ENCODE measurements at places on chromosomes 7 and 10. TPM values are rescaled to one million over a fixed set of nuclear protein-coding genes. Genes with fewer than 3 reads are reported as not detected.
A peak's percentile ranks its signal among the peaks of the same experiment; 100 is the strongest.

DNA sequence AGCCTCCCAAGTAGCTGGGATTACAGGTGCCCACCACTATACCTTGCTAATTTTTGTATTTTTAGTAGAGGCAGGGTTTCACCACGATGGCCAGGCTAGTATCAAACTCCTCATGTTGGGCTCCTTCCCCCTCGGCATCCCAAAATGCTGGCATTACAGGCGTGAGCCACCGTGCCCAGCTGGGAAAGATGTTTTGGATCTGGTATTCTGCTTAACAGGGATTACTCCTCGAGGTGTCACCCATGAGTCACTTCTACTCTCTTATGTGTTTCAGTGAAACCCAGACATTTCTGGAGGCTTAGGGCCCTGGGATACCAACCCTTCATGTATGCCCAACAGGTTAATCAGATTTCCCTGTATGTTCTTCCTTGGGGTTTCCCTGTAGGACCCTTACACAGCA lies 11.8 kb upstream of the OPN4 start:
- peaks cover 23% of the 10 kb centered on the region for H3K4me1 ChIP-seq
- peaks cover 4% of the 10 kb centered on the region for H3K27me3 ChIP-seq
- H3K27ac ChIP-seq: no peak overlapping the region
- H3K4me3 ChIP-seq: no peak overlapping the region
- no peaks in the 10 kb centered on the region for H3K36me3 ChIP-seq
- no peak for DNase-seq

DNA sequence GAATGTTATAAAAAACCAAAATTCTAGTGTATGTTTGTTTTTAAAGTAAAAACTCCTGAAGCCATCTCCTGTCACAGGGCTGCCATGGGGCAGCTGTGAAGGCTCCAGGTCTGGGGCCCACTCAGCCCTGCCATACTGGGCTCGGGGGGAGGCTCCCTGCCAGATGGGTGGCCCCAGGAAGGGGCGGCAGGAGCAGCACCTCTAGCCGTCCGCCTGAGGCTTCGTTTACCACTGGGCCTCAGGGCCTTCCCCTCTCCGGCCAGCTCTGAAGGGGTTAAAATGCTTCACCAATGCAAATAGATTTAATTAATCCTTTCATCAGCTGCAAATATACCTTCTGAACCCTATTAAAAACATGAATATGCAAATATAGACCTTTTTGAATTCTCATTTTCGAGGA lies 139.0 kb downstream of the ELFN1 start:
- H3K27me3 ChIP-seq: peaks cover 12% of the 10 kb centered on the region
- H3K4me1 ChIP-seq: peaks cover 17% of the 10 kb centered on the region
- H3K27ac ChIP-seq: no peak overlapping the region
- no peak overlapping the region for H3K4me3 ChIP-seq
- DNase-seq: no peak

DNA sequence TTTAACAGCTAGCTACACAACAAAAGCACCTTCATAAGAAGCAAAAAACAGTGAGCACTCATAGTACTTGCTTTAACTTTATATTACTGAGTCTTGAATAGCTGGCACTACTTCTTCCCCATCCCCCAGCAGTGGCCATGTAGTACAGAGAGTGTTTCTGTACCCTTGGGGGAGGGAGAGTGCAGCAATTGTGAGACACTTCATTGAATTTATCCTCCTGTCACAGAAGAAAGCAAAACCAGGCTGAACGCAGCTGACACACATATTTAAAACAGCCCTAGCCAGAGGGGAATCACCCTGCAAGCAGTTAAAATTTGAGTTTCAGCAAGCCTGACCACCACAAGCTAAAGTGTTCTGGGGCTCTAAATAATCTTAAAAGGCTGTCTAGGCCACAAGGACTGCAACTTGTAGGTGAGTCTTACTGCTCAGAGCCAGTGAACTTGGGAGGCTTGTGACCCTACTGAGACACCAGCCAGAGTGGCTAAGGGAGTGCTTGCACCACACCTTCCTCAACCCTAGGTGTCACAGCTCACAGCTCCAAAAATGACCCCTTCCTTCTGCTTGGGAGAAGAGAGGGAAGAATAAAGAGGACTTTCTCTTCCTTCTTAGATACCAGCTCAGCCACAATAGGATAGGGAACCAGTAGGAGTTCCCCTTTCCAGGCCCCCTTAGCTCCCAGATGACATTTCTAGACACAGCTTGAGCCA lies 97.7 kb upstream of the MEOX2 start:
- H3K4me3 ChIP-seq: no peak overlapping the region
- H3K36me3 ChIP-seq: no peaks in the 10 kb centered on the region
- no peak overlapping the region for H3K27ac ChIP-seq
- H3K27me3 ChIP-seq: no peaks in the 10 kb centered on the region
- H3K4me1 ChIP-seq: peaks cover 22% of the 10 kb centered on the region

- H3K4me1 ChIP-seq: no peaks in the 10 kb centered on the region
- no peak overlapping the region for H3K27ac ChIP-seq
- no peaks in the 10 kb centered on the region for H3K27me3 ChIP-seq
- no peak overlapping the region for H3K4me3 ChIP-seq
- no peak for DNase-seq
These were observed 438.8 kb downstream of the HTR7 start for GRCh38 chr10:90418869-90419652.

DNA sequence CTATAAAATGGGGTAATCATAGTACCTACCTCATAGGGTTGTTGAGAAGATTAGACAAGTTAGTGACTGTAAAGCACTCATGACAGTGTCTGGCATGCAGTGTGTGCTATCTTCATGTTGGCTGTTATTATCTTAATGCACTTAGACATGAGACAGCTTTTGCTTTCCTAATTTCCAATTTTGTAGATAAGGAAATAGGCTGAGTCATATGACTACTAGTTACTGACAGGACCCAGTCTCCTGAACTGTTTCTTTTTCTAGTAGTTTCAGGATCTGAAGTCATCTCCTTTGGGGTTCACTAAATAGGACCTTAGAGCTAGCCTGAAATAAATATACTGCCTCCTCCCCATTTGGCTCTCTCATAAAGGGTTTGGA lies 74.2 kb downstream of the SNX10 start:
- H3K36me3 ChIP-seq: no peaks in the 10 kb centered on the region
- H3K27me3 ChIP-seq: peaks cover 71% of the 10 kb centered on the region
- no peak overlapping the region for H3K4me3 ChIP-seq
- H3K4me1 ChIP-seq: no peaks in the 10 kb centered on the region
- no peak for DNase-seq

GRCh38 chr10:17353568-17354300 lies 100.7 kb downstream of the ST8SIA6 start:
- no peaks in the 10 kb centered on the region for H3K36me3 ChIP-seq
- H3K4me3 ChIP-seq: no peak overlapping the region
- DNase-seq: no peak
- peaks cover 11% of the 10 kb centered on the region for H3K4me1 ChIP-seq

DNA sequence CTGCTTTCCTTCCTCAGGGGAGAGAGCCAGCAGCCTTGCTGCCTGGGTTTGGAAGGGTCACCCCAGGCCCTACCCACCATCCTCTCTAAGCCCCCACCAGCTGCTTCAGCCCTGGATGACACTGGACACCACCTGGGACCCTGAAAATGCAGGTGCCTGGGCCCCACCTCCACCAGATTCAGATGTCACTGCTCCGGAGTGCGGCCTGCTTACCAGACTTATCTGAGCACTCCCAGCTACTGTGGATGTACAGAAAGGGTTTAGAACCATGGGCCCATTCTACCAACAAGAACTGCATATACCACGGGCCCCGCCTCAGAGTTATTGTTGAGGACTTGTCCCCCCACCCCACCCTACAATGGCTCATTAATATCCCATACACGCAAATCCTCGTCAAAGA lies 172.3 kb downstream of the PTPRN2 start:
- no peak overlapping the region for H3K27ac ChIP-seq
- peaks cover 47% of the 10 kb centered on the region for H3K27me3 ChIP-seq
- no peaks in the 10 kb centered on the region for H3K4me1 ChIP-seq
- no peaks in the 10 kb centered on the region for H3K36me3 ChIP-seq

GRCh38 chr7:130222-130572 lies 62.2 kb upstream of the FAM20C start:
- H3K4me1 ChIP-seq: peaks cover 31% of the 10 kb centered on the region
- H3K27ac ChIP-seq: peak overlapping the region; percentile 73

- no peak overlapping the region for H3K4me3 ChIP-seq
- H3K27ac ChIP-seq: no peak overlapping the region
- peaks cover 31% of the 10 kb centered on the region for H3K27me3 ChIP-seq
These were observed 176.2 kb downstream of the WDR11 start for GRCh38 chr10:121027371-121027770.

DNA sequence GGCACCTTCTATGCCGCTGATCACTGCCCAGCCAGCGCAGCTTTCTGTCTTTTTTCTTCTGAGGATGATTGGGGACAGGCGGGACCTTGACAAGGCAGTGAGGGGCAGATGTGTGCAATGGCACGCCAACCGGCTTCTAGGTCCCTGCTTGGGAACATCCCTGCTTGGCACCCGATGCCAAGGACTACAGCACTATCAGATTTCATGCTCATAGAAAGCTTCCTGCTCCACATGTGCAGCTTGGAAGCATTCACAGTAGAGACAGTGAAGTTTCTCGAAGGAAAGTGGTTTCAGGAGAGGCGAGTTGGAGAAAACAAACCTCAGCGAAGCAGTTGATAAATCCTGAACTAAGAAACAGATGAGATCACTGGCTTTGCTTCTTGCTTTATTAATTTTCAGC lies 267.5 kb upstream of the HABP2 start:
- DNase-seq: no peak
- H3K27ac ChIP-seq: no peak overlapping the region
- H3K4me1 ChIP-seq: no peaks in the 10 kb centered on the region
- no peak overlapping the region for H3K4me3 ChIP-seq

DNA sequence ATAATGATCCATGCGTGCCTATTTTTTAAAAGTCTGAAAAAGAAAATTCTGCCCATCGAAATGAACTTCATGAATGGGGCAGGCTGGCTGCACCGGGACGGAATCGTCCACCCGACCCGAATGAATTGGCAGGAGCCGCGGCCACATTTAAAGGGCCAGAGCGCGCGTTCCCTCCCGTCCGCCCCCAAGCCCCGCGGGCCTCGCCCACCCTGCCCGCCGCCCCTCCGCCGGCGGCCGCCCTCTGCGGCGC lies 319 bp upstream of the GATA3 start:
- H3K4me1 ChIP-seq: peaks cover 75% of the 10 kb centered on the region
- no peak for DNase-seq
- no peaks in the 10 kb centered on the region for H3K36me3 ChIP-seq

GRCh38 chr10:29811751-29812427 lies 177.1 kb upstream of the SVIL start:
- H3K27ac ChIP-seq: peak overlapping the region; percentile 54
- peak; percentile 15 for DNase-seq
- H3K27me3 ChIP-seq: no peaks in the 10 kb centered on the region
- H3K36me3 ChIP-seq: no peaks in the 10 kb centered on the region

GRCh38 chr7:32774541-32774951 lies 117.0 kb downstream of the KBTBD2 start:
- DNase-seq: no peak
- no peak overlapping the region for H3K27ac ChIP-seq
- H3K36me3 ChIP-seq: no peaks in the 10 kb centered on the region
- H3K4me1 ChIP-seq: no peaks in the 10 kb centered on the region
- H3K27me3 ChIP-seq: no peaks in the 10 kb centered on the region
- H3K4me3 ChIP-seq: no peak overlapping the region

- no peak for DNase-seq
- H3K27me3 ChIP-seq: no peaks in the 10 kb centered on the region
- no peak overlapping the region for H3K4me3 ChIP-seq
- no peaks in the 10 kb centered on the region for H3K36me3 ChIP-seq
- peak overlapping the region; percentile 81 for H3K27ac ChIP-seq
- peaks cover 82% of the 10 kb centered on the region for H3K4me1 ChIP-seq
These were observed 40.6 kb downstream of the SYPL1 start for GRCh38 chr7:106071356-106071998.

- no peaks in the 10 kb centered on the region for H3K36me3 ChIP-seq
- peaks cover 31% of the 10 kb centered on the region for H3K27me3 ChIP-seq
These were observed 3.5 kb downstream of the EGFR start for GRCh38 chr7:55022002-55022985.

GNGT1 gene
- total RNA-seq: not detected

GPR85 gene
- 0.69 TPM for total RNA-seq

CYP2C19 gene
- total RNA-seq: not detected

AP5Z1 gene
- 13.4 TPM for total RNA-seq

FGL2 gene
- 10.6 TPM for total RNA-seq

ACSL5 gene
- total RNA-seq: 5.6 TPM

GIMAP6 gene
- total RNA-seq: 24.3 TPM

CFAP46 gene
- 0.99 TPM for total RNA-seq

PSPH gene
- 12.9 TPM for total RNA-seq

OR9A2 gene
- total RNA-seq: not detected

SH2D4B gene
- total RNA-seq: not detected
